Pulmonary artery endothelial cell (primary cell): ENCODE measurements at places on chromosomes 7 and 10. TPM values are rescaled to one million over a fixed set of nuclear protein-coding genes. Genes with fewer than 3 reads are reported as not detected.

Gene OR9A2
- total RNA-seq: not detected in 2 replicates

- DNase-seq: no peak
Observed at GRCh38 chr10:80159166-80159873, 26.8 kb downstream of the PLAC9 start.

Gene CRTAC1
- total RNA-seq: 2.5 and 4.9 TPM in 2 replicates

DNA sequence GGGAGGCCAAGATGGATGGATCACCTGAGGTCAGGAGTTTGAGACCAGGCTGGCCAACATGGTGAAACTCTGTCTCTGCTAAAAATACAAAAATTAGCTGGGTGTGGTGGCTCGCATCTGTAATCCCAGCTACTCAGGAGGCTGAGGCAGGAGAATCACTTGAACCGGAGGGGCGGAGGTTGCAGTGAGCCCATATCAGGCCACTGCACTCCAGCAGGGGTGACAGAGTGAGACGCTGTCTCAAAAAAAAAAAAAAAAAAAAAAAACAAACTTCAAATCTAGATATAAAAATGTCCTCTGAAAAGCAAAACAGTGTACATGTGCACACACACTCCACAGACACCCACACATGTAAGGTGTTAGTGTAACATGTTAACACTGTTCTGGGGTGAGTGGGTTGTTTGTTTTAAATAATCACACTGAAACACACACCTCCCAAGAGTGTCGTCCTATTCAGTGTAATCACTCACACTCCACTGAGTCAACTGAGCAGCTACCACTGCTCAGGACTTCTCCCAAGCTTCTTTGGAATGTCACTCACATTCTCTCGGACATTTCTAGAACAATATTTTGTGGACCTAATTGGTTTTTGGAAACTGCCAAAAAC lies 12.8 kb upstream of the RGS10 start:
- DNase-seq: no peak

DNA sequence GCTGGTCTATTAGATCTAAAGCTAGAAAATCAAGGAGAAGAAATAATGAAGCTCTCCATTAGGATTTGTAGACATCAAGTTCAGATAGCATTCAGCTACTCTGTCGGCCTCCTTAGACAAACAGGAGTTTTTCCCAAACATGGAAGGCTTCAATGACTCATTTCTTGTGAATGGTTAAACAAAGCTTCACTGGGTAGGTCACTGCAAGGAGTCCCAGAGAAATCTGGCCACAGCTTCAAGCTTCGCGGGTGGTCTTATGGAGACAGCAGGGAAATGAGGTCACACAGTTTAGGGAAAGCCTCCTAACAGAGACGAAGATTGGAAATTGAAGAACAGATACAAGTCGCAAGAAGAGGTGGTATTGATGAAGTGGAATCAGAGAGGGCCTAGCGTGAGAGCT lies 22.6 kb upstream of the LRRC72 start:
- DNase-seq: no peak

Gene PWWP2B
- total RNA-seq: 10.9 and 15.6 TPM in 2 replicates

Gene PRRT4
- not detected in 2 replicates for total RNA-seq

Gene TNPO3
- total RNA-seq: 78.1 and 91.4 TPM in 2 replicates

DNA sequence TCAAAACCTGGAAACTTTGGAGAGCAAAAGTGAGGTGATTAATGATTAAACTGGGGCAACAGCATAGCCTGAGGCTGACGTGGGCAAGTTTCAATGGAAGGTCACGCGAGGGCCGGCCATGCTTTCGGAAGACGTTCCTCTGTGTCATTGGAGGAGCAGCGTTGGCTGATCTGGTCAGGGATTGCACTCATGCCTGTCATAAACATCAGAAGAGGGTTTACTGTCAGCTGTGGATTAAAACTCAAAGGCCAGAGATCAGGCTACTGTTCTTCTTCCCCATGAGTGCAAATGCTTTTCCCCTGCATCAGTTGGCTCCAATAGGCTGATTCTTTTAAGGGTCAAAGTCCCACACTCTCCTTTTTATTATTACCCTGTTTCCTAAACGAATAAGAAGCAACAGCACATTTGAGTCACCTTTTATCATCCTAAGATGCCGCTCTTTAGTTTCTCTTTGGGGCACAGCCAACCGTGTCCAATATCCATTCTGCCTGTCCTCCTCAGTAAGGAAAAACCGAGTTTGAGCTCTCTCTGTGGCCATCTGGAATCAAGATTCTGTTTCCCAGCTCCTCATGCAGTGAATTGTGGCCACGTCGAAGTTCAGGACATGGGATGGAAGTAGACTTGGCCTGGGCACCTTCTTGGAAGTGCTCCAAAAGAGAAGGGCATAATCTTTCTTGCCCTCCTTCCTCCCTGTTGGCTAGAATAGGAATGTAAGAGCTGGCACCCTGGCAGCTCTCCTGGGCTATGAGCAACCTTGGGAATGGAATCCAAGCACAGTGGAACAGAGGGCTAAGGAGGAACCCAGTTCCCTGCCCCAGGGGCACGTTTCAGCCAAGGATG lies 62.5 kb upstream of the INSIG1 start:
- DNase-seq: no peak

Gene COL1A2
- 13.6 and 19.1 TPM in 2 replicates for total RNA-seq

Gene SORBS1
- 0.26 and 3.9 TPM in 2 replicates for total RNA-seq
